HFFc6 (cell line): ENCODE measurements at places on chromosomes 5 and 9.
A peak's percentile ranks its signal among the peaks of the same experiment; 100 is the strongest.

DNA sequence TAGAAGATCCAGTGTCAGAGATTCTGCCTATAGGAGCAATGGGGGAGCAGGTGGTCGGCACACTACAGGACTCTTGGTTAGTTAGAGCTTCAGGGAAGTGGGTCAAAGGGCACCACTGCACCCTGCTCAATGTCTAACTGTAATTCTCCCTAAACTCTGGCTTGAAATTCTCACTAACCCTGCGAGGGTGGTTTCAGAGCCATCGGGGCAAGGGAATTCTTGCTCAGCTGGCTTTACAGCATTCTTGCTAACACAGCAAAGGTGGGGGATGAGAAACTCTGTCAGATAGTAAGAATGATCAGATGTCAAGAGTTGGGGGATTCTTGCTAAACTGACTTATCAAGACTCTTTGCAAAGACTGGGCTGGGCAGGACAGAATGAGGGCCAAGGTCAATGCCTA is 4.7 kb upstream of the ZNF354C start:
- no peak for DNase-seq

DNA sequence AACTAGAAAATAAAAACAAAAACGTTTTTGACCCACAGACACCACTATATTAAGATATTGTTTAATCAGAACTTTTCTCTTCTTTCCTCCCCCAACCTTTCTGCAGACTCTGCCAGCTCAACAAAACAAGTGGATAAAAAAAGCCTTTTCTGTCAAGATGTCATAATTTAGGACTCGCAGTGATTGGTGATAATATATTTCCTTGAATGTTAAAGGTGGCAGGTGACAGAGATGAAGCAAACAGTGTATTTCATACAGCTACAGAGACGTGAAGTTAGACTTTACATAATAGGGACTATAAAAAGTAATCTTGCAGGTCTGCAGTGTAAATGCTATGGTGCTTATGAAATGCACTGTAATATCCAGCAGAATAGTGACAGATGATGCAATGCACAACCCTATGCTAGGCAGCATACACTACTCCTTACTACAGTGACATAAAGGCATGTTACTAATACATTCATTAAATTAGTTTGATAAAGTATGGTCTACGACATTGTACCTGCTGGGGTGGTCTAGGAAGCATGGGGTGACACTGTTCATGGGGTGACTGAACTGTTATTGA is 326.7 kb upstream of the GRAMD2B start:
- DNase-seq, result no peak

DNA sequence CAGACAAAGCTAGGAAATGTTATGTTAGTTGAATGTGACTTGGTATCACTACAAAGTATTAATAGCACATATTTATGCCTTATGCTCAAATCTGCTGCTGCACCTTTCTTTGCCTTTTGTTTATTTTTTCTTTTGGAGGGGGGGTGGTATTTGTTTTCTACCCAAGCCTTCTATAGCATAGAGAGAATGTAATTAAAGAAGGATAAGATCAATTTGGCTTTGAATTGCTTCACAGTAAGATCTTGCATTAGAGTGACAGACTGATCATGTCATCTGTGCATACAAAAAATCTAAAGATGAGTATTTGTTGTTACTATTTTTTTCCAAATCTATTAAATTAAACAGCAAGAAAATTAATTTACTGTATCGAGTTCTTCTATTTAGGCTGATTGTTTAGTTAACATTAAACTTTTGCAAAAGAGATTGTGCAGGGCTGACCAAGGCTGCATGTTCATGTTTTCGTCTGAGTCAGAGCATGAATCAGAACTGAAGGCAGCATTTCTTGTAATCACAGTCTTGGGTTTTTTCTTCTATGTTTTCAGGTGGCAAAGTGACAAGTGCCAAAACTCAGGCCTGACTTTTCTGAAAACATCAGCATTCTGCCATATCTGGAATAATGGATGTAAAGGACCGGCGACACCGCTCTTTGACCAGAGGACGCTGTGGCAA is 1007.1 kb upstream of the WWC1 start:
- DNase-seq, result no peak

DNA sequence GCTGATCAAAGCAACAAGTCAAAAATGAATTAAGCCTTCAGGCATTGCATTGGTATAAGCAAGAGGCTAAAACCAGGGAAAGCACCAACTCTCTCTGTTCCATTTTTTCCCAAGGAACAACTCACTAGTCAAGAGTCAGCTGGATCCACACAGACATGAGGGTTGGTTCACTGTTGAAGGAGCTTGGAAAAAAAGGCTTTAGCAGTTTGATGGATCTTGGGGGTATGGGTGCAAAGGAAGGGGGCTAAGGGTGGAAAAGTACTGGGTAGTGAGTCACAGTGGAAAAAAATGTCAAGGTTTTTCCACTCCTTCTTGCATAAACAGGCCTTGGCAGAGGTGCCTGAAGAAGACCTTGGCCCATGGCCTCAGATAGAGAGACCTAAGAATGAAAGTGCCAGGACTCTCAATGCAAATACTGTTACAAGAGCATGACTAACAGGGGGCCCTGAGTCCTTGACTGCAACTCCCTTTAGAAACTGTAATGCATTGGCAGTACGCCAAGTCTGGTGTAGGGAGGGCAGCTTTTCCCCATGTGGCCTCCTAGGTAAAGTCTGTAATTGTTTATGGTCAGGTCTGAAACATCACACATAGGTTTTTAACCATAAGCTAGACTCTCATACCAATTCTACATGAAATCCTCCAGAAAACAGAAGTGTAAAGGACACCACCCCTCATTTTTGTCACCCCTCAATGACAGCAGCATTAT is 23.7 kb downstream of the ACTL7A start:
- DNase-seq, result peak; percentile 58

DNA sequence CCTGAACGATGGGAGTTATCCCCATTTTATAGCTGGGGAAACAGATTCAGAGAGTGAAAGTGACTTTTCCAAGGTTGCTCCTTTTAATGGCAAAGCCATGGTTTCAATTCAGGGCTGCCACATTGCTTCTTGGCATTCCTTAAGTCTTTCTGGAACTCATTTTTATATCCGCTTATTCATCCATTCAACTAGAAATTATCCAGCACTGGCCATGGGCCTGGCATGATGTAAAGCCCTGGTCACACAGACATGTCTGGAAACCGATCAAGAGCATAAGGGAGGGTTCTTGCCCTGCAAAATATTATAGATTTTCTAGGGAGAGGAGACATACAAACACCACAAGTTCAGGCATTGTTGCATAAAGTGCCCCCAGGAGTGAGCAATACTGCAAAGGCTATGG is 43.0 kb upstream of the COL15A1 start:
- DNase-seq, result no peak

GRCh38 chr9:111414406-111414805 is 69.8 kb downstream of the ECPAS start:
- DNase-seq, result no peak

GRCh38 chr5:909086-909485 is 16.4 kb downstream of the TRIP13 start:
- no peak for DNase-seq

- peak; percentile 32 for DNase-seq
These were observed 229.4 kb downstream of the DMAC1 start for GRCh38 chr9:7570107-7570720.

- peak; percentile 61 for DNase-seq
These were observed 910 bp downstream of the TRIM14 start for GRCh38 chr9:98117984-98118639.

- peak; percentile 66 for DNase-seq
These were observed 186.7 kb downstream of the PDZD2 start for GRCh38 chr5:31825518-31826068.

GRCh38 chr5:92119110-92119509 is 736.0 kb upstream of the ARRDC3 start:
- DNase-seq, result no peak

DNA sequence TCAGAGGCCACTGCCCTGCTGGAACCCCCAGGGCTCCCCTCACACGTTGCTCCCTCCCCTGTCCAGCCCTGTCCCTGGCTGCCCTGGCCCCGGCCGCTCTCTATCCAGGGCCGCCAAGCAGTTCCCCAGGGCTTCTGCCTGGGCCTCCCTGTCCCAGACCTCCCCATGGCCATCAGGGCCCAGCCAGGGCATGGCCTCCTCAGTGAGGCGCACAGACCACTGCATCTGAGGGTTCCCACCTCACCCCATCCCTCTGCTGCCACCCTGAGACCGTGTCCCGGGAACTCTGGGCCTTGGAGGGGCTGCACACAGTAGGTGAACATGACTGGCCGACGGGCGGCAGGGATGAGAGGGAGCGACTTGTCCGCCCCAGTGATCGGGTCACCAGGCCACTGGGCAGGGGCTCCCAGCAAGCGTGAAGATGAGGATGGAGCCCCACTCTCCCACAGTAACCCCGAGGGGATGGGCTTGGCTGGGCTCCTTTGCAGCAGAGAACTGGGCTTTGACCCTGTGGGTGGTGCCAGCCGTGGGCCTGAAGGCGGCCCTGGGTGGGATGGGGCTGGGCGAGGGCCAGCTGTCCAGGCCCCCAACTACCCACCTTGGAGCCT is 108.4 kb upstream of the SARDH start:
- no peak for DNase-seq

DNA sequence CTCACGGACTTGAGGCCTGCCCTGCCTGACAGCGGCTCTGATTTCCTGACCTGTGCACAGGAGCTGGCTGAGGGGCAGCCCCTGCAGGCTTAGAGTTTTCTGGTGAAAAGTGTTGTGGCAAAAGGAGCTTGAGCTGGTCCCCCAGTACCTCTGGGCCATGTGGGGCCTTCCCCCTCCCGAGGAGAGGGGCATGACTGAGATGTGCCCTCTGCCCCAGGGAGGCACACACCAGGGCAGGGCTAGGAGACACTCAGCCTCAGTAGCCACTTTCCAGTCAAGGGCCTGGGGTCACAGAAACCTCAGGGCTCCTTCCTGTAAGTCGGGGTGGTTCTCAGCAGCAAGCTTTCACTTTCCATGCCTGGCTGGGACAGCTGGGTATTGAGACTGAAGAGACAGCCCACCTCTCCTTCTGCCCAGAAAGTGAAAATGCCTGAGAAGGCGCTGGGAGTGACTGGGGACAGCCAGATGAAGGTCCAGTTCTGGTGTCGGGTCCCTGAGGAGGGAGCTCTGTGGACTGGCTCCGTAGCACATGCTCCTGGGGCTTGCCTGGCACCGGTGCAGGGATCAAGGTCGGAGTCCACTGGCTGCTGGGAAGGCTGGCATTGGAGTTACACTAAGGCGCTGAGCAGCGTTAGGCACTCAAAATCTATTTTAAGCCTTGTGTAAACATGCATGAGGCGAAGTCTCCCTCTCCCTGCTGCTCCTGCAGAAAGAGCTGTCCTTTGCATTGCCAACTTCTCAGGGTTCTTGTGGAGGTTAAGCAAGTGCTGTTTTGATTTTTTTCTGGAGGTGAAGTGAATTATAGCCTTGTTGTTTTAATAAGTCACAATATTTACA is 394.9 kb downstream of the GADD45G start:
- no peak for DNase-seq

DNA sequence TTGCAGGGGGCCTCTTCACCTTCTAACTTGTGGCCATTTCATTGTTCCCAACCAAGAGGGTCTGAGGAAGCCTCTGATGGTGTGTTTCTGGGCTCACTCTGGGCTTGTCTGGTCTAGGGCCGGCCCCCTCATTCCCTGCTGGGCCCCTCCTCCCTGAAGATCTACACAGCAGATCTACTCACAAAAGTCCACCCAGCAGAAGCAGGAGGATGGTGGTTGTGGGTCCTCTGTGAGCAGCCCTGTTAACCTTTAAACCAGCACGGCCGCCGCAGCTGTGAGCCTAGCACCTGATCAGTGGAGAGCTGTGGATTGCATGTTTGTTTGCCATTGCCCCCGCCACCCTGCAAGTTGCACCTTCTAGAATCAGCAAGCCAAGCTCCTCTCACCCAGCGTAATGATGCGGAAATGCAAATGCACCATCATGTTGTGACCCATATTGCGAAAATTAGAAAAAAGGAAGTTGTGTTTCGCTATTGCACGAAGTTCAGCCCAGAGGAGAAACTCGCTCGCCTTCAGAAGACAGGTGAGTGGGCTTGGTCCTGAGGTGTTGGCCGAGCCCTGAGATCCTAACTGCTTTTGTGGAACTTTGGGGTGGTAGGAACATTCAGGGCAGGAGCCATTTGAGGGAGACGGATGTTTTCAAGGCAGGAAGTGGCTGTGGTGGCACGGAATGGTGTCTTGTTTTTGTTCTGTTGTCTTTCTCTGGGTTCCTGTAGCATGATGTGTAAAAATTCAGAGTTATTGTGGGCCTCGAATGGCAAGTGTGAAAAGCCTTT is 16.7 kb downstream of the FGD3 start:
- no peak for DNase-seq

GRCh38 chr5:77430726-77431125 is 61.4 kb downstream of the WDR41 start:
- peak; percentile 85 for DNase-seq

DNA sequence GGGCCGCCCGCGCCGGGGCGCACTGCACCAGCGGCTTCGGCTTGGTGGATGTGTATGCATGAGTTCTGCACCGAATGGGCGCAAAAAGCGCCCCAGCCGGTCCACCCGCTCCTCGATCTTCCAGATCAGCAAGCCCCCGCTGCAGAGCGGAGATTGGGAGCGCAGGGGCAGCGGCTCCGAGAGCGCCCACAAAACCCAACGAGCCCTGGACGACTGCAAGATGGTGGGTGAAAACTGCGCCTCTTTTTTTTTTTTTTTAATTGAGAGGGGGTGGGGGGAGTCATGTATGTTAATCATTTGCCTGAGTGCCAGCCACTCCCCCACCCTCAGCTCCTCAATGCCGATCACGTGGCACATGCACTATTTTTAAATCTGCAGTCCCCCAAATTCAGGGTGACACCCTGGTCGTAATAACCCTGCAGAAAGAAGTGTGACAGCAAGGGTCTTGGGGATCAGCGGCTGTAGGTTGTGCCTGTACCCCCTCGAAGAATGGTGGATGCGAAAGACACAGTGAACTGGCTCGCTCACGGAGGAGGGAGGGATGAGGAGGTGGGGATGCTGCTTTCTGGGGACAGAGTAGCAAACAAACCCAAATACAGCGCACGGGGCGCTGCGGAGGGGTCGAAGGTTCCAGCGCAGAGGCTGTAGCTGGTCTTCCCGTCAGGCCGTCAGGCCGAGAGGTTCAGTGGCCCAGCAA is 900 bp downstream of the RGS7BP start:
- no peak for DNase-seq

GRCh38 chr5:135136546-135136945 is 102.5 kb upstream of the PITX1 start:
- DNase-seq, result no peak

DNA sequence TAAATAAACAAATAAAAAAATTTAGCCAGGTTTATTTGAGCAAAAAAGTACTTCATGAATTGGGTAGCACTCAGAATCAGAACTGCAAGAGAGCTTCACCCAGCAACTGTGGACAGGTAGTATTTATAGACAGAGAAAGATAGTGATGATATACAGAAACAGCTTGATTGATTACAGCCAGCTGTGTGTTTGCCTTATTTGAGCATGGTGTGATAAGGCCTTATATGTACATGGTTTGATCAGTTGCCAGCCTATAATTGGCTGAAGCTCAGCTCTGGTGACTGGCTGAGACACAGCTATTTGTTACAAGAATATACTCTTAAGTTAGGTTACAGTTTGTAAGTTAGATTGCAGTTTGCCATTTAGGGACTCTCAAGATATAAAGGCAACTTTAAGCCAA is 34.3 kb upstream of the ARL15 start:
- DNase-seq, result no peak
